ENCODE measurements at places on chromosomes 4 and X.

DNA sequence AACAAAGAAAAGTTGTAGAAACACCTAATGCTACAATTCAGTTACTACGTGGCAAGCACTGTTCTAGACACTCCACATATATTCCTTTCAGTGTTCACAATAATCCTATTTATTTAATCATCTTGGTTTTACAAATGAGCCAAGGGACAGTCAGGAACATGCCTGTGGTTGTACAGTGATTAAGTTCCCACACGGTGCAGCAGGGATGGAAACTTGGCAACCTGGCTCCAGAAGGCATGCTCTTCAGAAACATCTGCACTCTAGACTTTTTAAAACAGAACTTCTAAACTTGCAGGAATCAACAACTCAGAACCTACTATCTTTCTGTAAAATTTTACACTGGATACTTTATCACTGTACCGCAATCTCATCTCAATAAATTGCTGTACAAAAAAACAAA, 32.1 kb downstream of the TAPT1 start:
- DNase-seq, result no peak

GRCh38 chr4:112120021-112120420, 25.2 kb upstream of the FAM241A start:
- DNase-seq, result no peak

DNA sequence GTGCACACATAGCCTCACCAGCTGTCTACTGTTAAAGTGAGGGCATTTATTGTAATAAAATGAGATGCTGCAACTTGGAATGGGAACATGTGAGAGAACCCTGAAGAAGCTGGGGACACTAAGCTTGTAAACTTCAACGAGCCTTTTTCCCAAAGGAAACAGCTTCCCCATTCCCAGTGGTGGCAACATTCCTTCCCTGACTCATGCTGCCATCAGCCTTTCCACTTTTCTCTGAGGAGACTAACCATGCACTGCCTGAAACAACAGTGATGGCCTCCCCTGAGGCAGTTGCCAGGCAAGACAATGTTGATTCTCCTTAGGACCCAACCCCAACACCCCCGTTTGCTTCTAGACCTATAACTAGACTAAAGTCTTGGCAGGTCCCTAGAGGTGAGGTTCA, 928.3 kb downstream of the GLUD2 start:
- DNase-seq, result no peak

DNA sequence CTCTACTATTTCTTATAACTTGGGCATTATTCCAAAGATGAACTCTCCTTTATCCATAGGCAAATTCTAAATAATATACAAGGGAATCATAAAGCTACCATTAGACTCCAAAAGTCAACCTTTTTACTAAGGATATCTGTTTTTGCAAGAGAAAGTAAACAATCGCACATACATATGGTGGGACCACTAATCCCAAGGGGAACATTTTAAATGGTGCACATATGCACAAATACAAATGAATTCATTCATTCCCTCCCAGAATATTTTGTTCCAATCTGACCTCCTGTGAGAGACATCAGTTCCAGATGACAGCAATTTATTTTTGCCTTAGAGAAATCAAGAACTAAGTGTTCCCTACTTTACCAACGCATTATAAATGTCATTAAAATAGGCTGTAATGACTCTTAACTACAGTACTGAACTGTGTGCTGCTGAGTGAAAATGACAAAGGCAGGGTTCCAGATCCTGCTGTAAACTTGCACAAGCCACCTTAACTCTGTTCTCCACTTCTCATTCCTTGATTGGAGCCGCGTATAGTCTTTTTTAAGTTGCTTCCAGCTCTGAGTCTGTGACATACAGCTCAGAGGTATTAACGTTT, 2.0 kb downstream of the DHX15 start:
- no peak for DNase-seq

- no peak for DNase-seq
Observed at GRCh38 chr4:83828601-83829000, 292.7 kb downstream of the GPAT3 start.

- no peak for DNase-seq
Observed at GRCh38 chr4:121679267-121679666, 17.5 kb downstream of the ANXA5 start.

GRCh38 chr4:101232074-101232776, 115.1 kb downstream of the PPP3CA start:
- peak; percentile 34 for DNase-seq

GRCh38 chr4:184011826-184012380, 106.8 kb downstream of the STOX2 start:
- DNase-seq, result no peak
